ENCODE measurements at places on chromosomes 6 and 20.

- DNase-seq, result no peak
Measured at GRCh38 chr20:59955131-59955796, 3.0 kb upstream of the CDH26 start.

DNA sequence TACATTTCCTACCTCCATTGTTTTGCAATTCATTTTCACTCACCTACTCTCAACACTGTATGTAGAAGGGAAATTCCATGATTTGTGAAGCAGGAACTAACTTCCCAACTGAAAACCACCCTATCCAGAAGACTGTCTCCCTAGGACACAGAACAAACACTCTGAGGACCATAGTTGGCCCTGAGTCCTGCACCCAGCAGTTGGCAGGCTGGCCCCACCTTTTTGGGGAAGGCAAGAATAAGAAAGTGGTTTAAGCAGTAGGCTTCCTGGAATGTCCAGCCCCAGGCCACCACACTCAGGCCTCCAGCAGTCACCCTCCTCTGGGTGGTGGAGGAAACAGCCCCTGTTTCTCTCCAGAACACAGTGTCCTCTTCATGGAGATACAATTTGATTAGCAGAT is 258.8 kb downstream of the ARHGAP18 start:
- no peak for DNase-seq

DNA sequence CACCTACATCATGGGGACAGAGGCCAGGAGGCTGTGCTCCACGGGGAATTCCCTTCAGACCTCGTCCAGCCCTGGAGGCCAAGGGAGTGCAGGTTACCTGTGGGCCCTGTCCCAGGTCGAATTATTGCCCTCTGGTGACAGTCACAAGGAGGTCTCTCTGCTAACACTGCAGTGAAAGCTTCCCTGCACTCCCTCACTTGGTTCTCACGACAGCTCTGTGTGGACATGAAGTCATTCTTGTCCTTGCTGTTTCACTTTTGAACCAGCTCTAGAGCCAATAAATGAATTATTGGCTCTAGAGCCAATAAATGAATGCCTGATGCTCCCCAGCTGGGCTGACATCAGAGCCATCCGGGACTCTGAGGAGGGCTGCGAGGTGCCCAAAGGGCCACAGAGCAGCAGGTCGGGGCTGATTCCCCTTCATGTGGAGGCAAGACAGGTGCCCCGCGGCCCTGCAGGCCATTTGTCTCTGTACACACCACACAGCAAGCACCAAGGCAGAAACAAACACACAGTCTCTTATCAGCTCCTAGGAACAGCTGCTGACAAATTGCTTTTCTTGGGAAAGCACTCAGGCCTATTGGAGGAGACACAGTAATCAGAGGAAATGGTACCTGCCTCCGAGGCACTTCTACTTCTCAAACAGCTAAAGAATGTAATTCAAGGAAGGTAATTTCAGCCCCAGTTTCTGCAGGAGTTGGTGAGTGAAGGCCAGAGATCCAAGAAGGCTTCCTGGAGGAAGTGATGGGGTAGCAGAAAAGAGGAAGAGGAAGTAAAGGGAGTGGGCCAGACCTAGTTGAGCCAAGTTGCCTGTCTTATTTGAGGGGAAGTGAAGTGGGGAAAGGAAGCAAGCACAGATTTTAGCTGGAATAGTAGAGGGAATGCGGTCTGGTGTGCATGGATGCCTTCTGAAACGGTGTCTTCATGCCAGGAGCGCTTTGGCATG is 27.5 kb upstream of the TBXT start:
- DNase-seq, result no peak

DNA sequence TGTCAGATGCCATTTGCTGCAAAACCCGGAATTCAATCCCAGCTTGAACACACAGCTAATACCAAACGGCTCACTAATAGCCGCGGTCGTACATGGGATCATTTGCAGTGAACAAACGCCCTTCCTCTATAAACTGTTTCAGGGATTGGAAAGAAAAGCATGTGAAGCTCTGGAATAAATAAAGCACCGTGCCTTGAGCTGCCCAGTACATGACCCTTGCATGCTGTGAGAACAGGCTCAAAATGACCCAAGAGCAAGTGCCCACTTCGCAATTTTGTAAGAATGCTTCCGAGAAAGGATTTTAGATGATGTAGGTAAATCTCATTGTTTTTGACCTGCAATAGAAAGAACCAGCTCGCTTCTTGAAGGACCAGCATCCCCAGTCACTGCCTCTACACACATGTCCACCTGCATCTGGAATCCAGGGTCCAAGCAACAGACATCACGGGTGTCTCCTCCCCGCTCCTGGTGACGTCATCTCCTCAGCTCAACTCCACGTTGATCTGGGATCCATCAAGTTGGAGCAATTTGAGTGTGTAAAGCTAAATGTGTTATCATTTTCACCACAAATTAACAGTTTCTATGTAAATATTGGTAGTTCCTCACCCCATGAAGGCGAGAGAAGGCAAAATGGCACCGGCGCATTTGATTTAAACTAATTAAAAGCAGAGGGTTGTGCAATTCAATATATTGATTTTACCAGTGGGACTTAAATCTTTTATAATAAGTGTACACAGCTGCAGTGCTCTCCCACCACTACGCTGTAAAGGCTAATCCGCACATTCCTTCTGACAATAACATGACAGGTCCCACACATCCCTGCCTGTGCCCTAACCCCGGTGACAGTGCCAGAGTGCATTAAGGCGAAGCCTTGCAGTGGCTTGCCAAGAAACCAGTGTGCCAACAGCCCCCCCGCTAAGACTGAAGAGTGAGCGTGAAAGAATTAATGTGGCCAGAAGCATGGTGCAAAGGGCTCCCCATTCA is 6.2 kb downstream of the BMP7 start:
- no peak for DNase-seq

- no peak for DNase-seq
Measured at GRCh38 chr6:33658982-33659689, 38.0 kb downstream of the ITPR3 start.

DNA sequence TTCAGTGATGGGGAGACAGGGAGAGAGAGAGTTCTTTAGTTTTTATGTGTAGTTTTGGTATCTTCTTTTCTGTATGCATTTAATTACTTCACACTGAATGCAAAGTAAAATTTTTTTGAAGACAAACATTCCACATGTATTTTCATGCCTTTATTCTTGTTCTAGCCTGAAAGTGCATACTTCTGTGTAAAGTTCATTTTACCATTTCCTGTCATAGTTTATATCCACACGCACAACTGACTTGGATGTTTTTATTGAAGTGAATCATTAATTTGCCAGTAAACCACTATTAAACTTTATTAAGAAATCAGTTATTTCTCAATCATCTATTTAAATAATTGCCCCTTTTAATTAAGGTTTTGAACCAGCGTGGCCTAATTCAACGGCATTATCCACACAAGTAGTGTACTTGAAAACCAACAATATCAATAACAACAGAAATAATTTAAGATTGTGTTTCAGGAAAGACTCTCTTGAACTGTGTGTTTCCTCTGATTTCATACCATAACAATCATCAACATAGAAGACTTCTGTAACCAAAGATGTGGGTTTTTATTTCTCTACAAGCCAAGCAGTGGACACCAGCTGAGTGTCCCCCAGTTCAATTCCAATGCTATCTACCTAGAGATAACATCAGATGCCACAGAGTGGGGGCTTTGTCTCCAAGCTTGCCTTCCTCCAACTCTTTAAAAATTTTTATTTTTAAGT is 512.7 kb upstream of the JAG1 start:
- DNase-seq, result no peak

GRCh38 chr6:100665041-100665380 is 200.3 kb upstream of the SIM1 start:
- no peak for DNase-seq

DNA sequence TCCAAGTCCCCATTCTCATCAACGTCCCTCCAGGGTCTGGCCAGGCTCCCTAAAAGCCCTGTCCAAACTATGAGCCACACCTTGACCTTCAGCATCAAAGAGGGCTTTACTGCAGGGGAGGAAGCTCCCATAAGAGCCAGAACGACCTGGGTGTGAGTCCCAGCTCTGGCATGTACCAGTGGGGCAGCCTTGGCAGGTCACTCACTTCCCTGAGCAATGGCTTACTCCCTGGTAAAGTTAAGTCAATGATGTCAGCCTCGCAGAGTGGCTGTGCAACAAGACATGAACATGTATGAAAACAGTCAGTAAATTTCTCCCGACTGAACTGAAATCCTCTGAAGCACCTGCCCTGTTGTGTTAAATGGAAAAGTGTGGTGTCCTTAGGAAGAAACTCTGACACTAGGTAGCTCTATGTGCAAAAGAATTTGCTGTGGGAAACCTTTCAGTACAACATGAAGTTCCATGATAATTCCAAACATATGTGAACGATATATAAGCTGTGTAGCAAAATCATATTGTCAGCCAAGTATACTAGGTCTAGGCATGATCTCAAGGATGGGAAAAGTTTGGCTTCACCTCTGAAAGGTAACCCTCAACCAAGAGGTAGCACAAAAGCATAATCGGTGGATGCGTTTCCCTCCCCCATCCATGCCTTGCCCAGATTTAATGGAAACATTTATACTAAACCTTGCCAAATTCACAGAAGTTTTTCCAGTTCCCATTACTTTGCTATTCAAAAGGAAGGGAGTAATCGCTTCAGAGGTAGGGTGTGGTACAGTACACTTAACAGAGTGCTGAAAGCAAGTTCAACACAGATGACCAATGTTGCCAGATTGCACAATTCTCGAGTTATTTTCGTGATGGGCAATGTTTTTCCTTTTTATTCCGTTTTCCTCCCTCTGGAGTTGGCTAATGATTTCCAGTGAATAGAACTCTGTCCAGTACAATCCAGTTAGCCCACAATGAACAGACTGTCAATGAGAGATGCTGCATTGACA is 49.0 kb upstream of the RANBP9 start:
- DNase-seq, result no peak

DNA sequence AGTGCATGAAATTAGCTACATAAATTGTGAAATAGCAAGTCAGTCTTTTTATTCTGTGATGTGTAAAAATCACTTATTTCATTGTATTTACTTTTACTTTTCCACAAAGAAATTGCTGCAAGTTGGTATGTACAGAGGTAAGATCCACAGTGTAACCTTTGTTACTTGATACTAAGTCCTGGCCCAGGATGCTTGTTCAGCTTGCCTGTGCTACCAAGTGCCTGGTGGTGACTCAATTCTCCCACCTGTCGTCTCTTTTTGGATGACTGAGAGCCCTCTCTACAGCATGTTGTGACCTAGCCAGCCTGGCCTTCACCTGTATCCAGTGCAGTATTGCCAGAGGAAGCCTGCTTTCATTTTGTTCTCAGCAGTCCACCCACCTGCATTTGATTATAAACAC is 54.9 kb downstream of the ANKRD6 start:
- DNase-seq, result no peak

- no peak for DNase-seq
Measured at GRCh38 chr6:157464653-157465535, 83.9 kb downstream of the ZDHHC14 start.

GRCh38 chr6:141140905-141141304 is 991.8 kb upstream of the GJE1 start:
- DNase-seq, result no peak

GRCh38 chr6:161232010-161232409 is 41.9 kb downstream of the AGPAT4 start:
- no peak for DNase-seq

GRCh38 chr6:151721671-151722070 is 85.8 kb upstream of the ESR1 start:
- no peak for DNase-seq

DNA sequence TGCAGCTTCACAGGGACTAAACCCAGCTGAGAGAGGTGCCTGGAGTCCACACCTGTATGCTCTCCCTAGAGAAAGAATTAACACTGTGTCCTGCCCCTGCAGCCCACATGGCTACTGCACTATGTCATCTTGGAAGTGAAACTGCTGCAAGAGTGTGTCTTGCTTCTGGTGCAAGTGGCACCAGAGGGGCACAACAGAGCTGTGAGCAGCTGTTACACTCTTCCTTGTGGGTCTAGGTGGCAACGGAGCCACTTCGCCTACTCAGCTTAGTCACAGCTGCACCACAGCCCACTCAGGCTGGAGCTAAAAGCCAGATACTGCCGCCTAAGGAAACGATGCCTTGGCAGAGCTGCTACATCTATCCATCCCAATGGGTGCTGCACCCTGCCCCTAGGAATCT is 391.4 kb downstream of the COL12A1 start:
- no peak for DNase-seq
